Epithelial cell of esophagus (primary cell): ENCODE measurements at places on chromosomes 4 and X.

DNA sequence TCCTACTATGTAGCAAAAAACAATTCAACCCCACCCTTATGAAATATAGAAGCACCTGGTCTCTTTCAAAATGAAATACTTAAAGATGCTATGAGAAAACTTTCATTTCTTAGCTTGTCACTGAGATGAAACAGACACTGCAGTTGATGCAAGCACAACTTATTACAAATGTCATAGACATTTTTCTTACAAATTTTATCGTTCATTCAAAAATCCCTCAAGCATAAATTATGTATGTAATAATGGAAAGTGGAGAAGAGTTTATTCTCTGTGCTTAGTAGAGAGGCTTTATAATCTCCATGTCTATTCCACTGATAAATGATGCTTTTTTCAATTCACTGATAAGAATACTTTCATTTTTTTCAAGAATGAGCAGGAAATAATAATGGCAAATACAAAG lies 1943.9 kb upstream of the IGFBP7 start:
- no peak for DNase-seq

GRCh38 chr4:100988876-100989275 lies 358.4 kb downstream of the PPP3CA start:
- DNase-seq: no peak

DNA sequence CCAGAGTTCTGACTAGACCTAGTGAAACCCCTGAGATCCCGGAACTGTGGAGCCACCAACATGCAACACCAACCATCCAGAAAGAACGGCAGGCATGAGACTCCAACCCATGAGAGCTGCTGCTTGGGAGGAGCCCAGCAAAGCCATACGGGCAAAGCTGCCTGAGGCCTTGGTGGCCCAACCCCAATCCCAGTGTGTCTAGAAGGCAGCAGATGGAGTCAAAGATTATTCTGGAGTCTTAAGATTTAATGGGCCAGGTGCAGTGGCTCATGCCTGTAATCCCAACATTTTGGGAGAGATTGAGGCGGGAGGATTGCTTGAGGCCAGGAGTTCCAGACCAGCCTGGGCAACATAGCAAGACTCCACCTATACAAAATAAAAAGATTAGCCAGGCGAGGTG lies 49.2 kb upstream of the PDK3 start:
- DNase-seq: no peak

GRCh38 chrX:40013266-40014195 lies 84.2 kb downstream of the BCOR start:
- peak; percentile 62 for DNase-seq

- no peak for DNase-seq
Observed at GRCh38 chr4:68366600-68366999, 16.7 kb upstream of the YTHDC1 start.

GRCh38 chrX:64377753-64378152 lies 17.5 kb downstream of the MTMR8 start:
- DNase-seq: no peak

DNA sequence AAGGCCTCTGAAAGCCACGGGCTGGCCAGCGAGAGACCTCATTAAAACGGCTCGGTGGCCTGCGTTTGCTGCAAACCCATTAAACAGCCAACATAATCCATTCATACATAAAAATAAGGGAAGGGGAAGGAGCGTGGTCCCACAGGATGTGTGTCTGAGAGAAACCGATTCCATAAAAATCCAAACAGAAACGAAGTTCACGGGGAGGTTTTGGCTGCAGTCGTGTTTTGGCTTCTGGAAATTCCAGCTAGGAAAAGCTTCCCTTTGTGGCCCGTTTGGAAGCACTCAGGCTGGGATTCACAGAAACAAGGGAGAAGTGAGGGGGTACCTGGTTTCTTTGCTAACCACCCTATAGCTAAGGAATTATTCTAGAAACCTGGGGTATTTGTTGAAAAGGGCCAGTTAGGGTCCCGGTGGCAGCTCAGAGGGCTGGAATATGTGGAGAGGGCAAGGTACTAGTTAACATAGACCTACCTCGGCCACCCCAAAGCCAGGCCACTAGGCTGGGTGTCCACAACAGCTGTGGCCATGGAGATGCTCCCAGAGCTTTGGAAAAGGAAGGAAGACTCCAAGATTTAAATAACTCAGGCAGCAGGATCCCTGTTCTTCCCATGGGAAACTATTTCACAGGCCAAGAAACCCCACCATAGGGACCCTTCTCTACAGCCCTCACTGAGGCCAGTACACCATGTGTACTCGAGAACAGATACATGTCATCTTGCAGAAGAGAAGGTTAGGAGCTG lies 166.8 kb downstream of the BCOR start:
- no peak for DNase-seq

GRCh38 chrX:19889582-19890342 lies 2.4 kb upstream of the SH3KBP1 start:
- DNase-seq: peak; percentile 82

DNA sequence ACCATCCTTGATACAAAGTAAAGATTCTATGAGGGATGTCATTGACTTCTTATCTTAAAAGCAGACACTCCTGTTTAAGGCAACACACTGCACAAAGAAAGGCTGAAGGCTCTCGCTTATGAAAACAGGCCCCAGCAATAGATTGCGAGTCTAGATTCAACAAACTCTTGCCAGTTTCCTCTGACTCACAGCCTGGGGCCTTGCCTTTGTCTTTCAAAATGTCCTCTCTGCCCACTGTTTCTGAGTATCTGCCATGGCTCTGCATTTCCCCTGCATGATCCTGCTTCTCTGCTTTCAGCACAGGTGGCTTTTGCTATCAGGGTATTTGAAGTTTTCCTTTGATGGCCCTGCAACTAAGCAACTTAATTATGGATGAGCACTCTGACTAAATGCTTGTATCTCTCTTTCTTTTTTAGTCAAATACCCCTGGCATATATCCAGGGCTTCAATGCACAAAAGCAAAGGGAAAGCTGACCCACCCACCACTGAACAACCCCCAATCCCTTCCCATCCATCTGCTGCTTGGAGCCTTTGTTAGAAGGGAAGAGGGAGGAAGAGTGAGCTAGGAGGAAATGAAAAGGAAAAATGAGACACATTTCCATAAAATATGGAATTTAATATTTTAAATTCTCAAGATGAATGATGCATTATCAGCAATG lies 32.2 kb downstream of the NDP start:
- peak; percentile 64 for DNase-seq

- DNase-seq: no peak
Observed at GRCh38 chr4:99847362-99847976, 30.8 kb downstream of the DAPP1 start.

GRCh38 chrX:45751156-45751555 lies 550.5 kb upstream of the DIPK2B start:
- no peak for DNase-seq

DNA sequence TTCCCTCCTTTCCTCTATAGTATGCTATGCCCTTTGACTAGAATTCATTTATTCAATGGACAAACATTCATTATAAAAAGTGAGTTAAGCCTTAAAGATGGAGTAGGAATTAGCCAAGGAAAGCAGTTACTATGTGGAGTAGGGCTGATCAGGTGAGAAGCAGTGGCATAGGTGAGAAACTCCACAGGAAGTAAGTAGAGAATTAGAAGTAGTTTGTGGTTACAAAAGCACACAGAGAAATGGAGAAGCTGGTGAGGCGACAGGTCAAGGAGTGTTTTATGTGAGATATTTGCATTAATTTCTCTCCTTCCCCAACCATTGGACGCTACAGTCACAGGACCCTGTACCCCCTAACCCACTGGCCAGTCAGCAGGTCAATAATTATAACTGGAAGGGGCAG lies 30.6 kb downstream of the SETD7 start:
- DNase-seq: no peak

DNA sequence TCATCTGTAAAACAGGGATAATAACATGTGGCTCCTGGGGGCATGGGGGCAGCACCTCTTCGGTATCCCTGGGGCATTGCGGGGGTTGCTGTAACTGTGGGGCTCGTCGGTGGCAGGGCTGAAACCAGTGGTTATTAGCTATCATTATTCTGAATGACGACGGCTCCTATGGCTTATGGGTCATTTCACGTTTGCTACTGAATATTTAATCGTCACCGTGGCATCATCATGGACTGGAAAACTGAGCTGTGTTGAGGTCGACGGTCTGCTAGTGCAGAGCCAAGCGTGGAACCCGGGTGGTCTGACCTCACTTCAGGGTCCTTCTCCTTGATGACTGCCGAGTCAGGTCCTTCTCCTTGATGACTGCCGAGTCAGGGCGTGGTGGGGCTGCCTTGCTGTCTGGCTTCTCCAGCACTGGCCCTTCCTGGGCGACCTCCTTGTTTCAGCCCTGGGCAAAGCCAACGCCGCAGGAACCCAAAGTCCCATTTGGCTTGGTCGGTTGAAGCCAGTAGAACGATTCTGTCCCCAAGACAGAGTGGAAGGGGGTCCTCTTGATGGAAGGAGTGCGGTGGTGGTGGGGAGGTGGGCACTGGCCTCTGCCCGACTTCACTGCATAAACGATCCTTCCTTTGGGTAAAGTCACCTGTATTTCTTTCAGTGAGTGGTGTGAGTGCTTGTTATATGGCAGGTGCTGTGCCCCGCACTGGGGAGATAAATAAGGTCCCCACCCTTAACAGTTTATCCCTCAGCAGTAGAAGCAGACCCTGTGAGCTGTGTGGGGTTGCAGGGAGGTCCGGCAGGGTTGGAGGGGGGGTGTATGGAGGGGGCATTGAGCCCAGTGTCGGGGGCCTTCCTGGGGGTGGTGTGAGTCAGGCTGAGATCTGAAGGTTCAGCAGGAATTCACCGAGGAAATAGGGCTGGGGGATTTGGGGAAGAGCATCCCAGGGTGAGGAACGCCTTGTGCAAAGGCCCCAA lies 40.8 kb downstream of the PSAPL1 start:
- DNase-seq: no peak

- no peak for DNase-seq
Observed at GRCh38 chrX:154660541-154660940, 7.2 kb upstream of the CTAG2 start.

GRCh38 chr4:107939307-107939706 lies 8.0 kb downstream of the CYP2U1 start:
- DNase-seq: peak; percentile 14

- DNase-seq: no peak
Observed at GRCh38 chr4:41409594-41409895, 128.4 kb upstream of the LIMCH1 start.

DNA sequence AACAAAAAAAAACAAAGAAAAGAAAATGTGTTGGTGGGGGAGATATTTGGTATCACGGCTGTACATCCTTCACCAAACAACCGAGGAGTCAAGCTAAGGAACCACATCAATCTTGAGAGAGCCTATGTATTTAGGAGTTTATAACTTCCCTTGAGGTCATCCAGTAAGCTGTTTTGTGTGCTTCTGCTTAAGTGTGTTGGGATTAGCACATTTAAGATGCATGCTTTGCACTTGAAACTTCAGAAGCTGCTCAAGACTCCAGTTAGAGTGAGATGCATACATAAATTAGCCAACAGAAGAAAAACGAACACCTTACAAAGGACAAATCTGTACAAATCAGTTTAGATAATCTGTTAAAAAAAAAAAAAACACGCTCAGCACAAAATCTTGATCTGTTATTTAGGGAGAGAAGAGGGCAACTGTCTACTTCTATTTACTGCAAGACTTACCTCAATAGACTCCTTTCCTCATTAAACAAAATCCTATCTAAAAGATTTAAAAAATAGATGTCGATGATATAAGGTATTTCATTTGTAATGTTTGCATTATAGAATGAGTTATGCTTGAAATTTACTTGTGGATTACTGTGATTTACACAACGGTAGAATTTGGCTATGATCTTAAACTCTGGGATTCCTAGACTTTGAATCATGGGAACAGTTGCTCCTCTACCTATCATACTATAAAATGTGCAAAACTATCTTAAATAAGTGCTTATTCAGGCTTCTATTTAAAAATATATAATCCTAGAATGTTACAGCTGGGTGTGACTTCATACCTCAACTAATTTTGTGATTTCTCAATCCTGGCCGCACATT lies 53.8 kb upstream of the NAP1L5 start:
- DNase-seq: no peak

DNA sequence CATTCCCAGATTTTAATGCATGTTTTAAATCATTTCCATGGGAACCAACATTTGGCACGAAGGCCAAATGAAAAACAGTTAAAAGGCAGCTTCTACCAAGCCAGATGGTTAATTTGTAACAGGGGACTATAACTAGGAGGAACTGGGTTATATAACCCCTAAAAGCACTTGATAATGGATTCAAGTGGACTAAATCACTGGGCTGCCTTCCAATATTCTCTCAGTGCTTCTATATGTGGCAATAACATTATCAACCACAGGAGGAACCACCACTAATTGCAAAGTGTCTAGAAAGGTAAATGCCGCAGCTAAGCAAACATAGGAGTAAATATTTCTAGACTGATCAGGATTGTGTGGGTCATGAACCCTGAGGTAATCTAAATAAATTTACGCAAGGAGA lies 391.5 kb downstream of the UBE2NL start:
- DNase-seq: peak; percentile 0

DNA sequence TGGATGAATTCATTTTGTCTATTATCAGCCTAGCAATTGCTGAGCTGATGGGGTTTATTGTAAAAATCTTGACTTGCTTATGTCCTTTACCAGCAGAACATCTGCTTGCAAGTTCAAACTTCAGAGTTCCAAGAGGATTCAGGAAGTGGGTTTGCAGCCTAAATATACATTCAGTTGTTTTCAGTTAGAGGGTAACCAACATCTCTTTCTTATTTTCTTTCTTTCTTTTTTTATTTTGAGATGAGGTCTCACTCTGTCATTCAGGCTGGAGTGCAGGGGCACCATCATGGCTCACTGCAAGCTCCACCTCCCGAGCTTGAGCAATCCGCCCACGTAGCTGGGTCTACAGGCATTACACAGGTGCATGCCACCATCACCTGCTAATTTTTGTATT lies 31.4 kb upstream of the FHL1 start:
- DNase-seq: no peak

GRCh38 chrX:19874391-19875049 lies 12.9 kb downstream of the SH3KBP1 start:
- no peak for DNase-seq

- no peak for DNase-seq
Observed at GRCh38 chr4:7423391-7423790, 11.3 kb downstream of the PSAPL1 start.

GRCh38 chrX:110414273-110414672 lies 55.6 kb downstream of the RTL9 start:
- DNase-seq: no peak

DNA sequence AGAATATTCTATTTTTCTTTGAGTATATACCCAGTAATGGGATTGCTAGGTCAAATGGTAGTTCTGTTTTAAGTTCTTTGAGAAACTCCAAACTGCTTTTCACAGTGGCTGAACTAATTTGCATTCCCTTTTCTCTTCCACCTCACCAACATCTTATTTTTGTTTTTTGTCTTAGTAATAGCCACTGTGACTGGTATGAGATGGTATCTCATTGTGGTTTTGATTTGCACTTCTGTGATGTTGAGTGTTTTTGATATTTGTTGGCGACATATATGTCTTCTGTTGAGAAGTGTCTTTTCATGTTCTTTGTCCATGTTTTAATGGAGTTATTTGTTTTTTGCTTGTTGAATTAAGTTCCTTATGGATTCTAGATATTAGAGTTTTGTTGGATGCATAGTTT lies 24.4 kb downstream of the AIMP1 start:
- DNase-seq: no peak

- no peak for DNase-seq
Observed at GRCh38 chr4:26099967-26100366, 185.9 kb downstream of the SMIM20 start.

- DNase-seq: no peak
Observed at GRCh38 chrX:71365356-71365874, 742 bp upstream of the TAF1 start.

- peak; percentile 93 for DNase-seq
Observed at GRCh38 chr4:129342819-129343408, 247.0 kb downstream of the C4orf33 start.
